ENCODE measurements at places on chromosomes 5 and 9.
A peak's percentile ranks its signal among the peaks of the same experiment; 100 is the strongest.

DNA sequence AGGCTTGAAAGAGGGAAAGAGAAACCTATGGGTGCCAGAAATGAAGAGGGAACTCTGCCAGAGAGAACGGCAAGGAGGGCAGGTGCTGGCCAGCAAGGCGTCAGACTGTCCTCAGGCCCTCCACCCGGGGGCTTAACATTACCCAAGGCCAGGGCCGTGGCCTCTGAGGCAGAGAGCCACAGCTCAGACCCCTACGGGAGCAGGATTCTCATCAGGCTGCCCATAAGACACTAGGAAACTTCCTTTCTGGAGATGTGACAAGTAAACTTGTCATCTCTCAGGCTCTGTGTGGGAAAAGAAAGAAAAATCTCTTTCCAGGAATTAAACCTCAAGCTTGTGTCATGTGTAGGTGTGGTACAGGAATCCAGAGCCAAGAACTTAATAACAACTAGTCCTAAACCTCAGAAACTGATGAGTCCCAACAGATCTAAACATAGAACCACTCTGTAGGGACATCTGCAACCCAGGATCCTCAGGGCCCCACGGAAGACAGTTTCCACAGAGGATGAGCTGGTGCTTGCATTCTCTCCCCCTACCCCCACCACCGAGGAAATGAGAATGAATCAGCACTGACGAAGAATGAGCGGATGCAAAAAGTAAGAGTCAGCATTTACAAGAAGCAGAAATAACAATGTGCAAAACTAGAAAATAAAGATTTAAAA is 74.3 kb downstream of the DCP2 start:
- DNase-seq = no peak

DNA sequence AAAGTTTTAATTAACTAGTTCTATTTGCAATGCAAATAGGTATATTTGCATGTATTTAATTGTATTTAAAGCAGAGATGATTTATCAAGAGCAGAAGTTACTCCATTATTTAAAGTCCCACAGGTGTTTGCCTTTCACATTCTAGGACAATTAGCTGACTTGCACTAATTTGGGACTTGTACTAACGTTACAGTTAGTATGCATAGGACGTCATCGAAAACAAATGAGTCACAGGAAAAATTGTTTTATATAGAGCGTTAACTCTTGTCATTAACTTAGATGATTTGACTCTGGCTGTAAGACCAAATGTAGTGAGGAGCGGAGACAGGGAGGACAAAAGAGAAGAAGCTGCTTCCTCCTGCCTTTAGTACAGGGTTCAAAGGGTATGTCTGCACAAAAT is 126.1 kb upstream of the IFNE start:
- no peak for DNase-seq

DNA sequence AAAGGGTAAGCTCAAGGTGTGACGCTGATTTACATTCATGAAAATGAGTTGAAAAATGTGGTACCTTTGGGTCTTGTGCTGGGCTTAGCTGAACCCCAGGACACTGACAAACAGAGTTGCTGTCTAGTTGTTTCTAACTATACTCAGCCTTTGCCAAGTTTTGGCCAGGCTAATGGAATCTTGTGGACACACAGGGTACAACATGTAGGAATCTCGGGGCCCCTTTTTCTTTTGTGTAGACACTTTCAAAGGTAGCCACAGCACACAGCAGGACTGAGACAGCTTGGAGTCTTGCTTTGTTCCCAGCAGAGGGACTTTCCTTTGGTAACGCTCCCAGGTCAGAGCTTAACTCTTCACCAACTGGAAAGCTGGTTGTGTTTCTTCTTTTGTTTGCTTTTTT is 7.8 kb downstream of the LIX1 start:
- DNase-seq = no peak

GRCh38 chr5:114561415-114561814 is 199.5 kb downstream of the KCNN2 start:
- no peak for DNase-seq

DNA sequence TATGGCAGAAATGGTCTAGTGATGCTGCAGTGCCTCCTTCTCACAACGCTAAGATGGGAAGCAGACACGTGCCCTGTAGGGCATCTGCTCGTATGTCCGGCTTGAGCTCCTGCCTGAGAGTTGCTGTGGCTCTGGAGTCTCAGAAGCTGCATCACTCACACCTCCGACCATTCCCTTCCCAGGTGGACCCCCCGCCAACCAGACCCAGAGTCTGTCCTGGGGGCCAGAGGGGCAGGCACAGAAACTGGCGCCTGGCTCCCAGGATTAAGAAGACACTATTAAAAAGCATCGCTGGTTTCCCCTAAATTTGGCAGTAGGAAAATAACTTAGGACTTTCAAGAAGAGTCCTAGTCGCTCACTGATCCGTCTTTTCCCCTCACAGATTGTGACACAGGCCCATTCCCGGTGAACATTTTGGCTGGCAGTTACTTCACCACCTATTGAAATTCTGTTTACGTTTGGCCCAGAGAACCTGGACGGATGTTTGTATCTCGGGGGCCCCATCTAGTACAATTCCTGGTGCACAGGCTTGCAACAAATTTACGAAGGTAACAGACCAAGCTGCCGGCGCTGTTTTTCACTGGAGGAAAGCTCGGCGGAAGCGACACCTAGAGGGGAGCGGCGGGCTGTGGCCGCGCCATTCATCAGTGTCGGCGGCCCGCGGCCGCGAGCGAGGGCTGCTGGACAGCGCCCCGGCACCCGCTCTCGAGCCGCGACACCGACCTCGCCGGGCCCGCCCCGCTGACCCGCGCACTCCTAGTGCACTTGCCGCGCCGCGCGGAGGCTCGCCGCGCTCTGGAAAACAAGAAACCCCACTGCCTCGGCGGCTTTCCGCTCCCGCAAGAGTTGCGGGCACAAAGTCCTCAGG is 1.6 kb downstream of the FSTL4 start:
- DNase-seq = peak; percentile 87

Data from T47D (cell line).